ENCODE measurements at places on chromosomes 2 and 18.

DNA sequence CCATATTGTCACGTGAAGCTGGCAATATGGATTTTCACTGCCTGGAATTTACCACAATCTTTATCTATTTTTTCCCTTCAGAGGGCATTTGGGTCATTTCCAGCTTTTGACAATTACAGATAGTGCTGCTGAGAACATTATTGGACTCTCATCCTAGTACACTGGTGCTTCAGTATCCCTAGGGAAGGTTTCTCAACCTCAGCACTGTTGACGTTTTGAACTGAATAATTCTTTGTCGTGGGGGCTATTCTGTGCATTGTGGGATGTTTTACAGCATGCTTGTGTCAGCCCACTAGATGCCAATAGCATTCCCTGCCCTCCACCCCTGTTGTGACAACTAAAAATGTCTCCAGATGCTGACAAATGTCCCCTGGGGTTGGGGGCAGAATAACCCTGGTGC is 185.7 kb downstream of the TPGS2 start:
- no peak for DNase-seq

- no peak for DNase-seq
Measured at GRCh38 chr18:66553824-66554223, 50.1 kb downstream of the CDH19 start.

GRCh38 chr2:126826491-126826890 is 72.2 kb upstream of the TEX51 start:
- no peak for DNase-seq

GRCh38 chr2:96816836-96817702 is 1.0 kb downstream of the CNNM3 start:
- DNase-seq = no peak

DNA sequence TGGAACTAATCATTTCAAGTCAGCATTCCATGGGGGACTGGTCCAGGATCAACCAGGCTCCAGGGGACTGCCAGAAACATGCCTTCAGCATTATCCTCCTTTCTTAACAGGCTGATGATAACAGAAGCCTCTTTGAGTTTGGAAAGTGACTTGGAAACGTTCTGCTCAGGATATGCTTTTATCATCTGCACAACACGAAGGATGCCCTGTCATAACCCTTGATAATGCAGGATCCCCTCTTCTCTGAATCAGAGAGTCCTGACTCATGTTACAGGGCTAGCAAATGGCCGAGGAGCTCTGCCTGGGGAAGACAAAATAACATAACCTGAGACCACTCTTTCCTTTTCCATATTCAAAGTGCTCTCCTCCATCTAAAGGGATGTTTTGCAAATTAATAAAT is 6.7 kb downstream of the SCYGR3 start:
- DNase-seq = no peak

DNA sequence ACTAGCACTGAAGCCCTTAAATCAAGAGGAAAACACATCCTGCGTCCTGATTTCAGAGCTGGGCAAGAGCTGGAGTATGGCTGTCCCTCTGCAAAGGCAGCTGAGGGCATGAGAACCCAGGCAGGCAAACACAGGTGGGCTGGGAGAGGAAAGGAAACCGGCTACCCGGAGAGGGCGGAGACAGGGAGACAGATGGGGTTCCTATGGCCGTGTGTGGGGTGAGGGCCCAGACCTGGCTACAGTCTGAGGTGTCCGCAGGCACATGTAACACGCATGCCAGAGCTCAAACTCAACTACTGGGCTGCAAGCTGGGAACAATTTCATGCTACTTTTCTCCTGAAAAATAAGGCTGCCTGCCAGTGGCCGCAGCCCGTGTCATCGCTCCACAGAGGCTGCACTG is 2.7 kb downstream of the COPS9 start:
- DNase-seq = no peak

DNA sequence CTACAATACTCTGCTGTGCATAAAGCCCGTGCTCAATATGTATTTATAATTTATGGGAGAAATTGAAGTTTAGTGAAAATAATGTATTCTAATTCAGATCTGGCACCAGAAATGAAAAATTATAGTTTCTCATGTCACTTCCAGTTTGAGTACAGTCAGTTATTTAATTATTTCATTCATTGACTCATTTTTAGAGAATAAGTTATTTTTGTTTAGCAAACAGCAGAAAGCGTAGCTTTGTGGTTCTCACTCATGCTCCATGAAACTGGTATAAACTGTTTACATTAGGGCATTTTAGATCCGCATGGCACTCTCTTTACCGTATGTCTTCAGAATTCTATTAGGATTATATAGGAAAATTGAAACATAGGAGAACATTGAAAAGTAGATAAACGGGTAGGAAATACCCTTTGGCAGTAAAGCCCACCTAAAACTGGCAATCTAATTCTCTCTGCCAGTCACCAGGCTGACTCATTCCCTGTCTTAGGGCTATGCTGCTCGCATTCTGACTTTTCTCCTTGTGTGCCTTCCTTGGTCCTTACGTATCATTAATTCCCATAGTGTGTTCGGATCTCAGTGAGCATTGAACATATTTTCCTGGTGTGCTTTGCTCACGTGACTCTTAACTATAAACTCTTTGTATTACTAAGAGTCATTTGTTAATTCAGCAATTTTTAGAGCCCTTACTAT is 106.0 kb downstream of the ZNF236 start:
- no peak for DNase-seq

- no peak for DNase-seq
Measured at GRCh38 chr18:55449412-55450140, 138.4 kb downstream of the TCF4 start.

DNA sequence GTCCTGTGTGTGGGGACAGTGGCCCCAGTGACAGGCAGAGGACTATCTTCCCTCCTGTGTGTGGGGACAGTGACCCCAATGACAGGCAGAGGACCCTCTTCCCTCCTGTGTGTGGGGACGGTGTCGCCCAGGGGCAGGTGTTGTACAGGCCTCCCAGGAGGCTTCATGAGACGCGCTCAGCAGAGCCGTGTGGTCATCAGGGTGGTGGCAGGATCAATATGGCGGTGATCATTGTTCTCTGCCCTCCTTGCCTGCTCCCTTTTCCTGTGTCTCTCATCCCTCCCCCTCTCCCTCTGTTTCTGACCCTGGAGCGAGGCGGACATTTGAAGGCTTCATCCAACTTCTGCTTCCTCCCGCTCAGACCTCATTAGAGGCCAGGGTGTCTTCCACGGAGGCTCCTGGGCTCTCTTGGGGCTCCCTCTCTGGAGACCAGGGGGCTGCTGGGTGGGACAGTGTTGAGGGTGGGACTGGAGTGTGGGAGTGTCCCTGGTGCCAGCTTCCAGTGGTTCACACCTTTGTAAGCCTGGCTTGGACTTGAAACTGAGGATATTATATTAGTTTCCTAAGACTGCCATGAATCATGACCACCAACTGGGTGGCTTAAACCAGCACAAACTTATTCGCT is 59.5 kb downstream of the ACKR3 start:
- DNase-seq = no peak

- DNase-seq = no peak
Measured at GRCh38 chr2:177433402-177433801, 40.8 kb downstream of the AGPS start.

DNA sequence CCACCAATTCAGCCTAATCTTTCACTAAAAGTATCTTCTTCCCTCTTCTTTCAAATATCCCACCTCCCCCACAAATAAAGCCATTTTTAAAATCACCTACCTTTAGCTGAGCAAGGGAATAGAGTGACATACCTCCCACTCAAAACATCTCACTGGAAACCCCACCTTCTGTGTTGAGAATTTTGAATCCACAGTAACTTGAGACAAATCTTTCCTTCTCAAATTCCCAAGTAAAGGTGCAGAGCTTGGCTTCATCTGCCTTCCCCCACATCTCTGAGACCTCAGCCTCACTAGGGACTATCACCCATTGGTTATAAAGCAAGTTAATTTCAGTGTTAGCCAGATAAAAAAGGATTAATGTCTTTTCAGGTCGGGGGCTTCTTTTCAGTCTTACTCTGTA is 180.4 kb downstream of the INO80D start:
- DNase-seq = no peak

DNA sequence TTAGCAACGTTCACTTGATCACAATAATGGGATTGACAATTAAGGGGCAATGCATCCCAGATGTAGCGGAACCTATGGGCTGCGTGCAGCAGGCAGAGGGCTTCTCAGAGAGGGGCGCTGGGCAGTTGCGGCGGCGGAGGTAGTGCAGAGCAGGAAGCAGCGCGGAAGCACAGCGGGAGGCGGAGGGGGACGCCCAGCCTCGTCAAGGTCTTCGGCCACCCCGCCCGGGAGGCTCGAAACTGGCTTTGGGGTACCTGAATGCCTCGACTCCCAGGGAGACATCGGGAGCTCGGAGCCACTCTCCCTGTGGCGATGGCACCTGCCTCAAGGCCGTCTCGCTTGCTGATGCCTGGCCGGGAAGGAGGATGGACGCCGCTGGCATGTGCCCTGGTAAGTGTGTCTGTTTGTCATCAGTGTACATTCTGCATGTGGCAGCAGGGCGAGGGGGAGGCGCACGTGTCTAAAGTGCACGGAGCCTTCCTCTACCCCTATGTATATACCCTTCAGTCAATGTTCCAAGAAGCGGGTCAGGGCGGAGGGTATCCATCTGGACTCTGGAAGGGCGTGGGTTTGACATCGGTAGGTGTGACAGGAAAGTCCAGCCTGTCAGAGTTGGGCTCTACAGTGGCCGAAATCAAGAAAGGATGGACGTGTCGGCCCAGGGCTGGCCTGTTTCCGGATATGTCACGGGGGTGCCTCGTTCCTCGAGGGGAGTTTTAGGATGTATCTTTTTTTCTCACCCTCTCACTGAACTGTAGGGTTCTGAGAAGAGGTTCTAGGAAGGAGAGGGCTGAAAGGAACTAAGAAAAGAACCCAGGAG is 7.5 kb upstream of the SP9 start:
- no peak for DNase-seq

DNA sequence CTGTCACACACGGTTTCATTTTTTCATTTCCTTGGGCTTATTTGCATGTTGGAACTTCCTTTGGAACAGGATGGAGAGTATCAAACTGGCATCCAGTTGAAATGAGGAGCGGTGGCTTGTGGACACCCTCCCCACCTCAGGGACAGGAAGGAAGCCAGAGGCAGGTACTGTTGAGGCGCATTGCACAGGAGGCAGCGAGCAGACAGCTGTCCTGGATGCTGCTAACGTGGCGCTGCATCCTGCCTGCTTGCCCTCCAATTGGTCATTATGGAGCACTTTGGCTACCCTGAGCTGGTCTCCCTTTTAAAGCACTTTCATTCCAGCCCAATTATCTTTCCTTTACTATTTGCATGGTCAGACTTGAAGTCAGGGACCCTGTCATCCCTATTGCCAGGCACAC is 80.7 kb upstream of the ITGA4 start:
- DNase-seq = no peak

DNA sequence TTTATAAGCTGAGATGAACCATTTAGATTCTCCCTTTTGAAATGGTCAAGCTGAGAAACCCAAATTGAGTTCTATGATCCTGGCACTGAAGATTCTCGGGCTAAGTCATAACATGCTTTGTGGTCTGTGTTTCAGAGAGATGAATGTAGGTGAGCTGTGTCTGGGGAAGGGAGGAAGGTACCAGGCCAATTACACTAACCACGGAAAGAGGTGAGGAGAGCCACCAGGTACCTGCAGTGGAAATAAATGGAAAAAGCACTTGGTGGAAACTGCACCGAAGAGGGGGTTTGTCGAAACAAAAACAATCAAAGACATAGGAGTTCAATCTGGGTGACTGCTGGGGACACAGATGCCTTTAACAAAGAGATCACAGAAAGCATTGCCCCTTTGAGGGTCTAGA is 963 bp upstream of the MRPL44 start:
- no peak for DNase-seq

DNA sequence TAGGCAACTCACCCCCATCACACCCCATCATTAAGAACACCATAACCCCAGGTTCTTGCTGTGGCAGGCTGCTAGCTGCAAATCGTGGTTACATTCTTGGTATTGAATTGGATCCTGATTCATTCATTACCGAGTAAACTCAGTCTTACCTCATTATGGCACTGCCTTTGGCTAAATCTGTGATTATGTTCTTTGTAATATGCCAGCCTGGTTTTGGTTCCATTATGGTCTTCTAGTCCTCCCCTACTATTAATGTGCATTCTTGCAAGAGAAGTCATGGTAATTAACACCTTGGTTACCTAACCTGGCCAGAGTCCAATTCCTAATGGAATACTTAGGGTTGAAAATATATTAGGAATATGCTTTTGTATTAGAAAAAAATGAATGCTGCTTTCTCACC is 258.9 kb upstream of the APCDD1 start:
- DNase-seq = no peak

GRCh38 chr2:178428396-178428806 is 22.6 kb downstream of the PRKRA start:
- DNase-seq = no peak

DNA sequence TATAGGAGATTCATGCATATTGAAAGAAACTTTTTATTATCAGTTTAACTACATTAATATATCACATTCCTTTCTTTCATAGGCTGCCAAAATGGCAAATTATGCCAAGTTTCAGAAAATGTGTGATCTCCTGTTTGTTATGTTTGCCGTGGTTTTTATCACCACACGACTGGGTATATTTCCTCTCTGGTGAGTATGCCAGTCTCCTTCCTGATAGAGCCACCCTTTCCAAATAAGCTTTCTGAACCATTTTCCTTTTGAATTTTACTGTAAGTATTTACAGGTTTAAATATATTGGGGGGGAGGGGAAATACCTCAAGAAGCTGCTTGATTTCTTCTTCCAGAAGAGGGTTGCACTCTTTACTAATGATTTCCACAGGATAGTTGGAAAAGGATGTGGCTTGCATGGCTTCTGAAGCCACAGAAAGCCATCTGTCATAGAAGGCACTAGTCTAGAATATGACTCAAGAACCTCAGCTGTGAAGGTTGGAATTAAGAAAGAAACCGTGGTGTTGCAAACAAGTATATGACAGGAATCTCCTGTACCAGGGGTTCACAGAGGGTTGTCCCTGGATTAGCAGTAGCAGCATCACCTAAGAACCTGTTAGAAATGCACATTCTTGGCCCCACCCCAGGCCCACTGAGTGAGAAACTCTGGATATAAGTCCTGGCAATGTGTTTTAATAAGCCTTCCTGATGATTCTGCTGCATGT is 84.5 kb upstream of the NOSTRIN start:
- DNase-seq = no peak

- no peak for DNase-seq
Measured at GRCh38 chr2:170843656-170844055, 27.0 kb downstream of the GAD1 start.

DNA sequence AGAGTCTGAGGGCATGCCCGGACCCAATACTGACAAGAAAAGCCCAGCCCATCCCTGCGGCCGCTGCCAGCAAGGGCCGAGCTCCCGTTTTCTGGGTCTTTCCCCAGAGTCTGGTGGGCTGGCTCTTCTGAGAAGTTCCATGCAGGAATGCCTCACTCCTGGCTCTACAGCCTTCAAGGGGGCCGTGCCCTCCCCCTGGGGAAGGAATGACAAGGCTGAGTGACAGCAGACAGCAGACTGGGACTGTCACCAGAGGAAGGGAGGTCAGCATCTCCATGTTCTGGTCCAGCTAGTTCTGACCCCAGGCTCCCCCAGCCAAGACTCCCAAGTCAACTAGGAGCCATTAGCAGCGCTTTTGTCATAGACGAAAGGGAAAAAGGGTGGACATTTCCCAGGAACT is 13.0 kb upstream of the SEMA4C start:
- DNase-seq = no peak
